ENCODE measurements at places on chromosomes 12 and 14.

DNA sequence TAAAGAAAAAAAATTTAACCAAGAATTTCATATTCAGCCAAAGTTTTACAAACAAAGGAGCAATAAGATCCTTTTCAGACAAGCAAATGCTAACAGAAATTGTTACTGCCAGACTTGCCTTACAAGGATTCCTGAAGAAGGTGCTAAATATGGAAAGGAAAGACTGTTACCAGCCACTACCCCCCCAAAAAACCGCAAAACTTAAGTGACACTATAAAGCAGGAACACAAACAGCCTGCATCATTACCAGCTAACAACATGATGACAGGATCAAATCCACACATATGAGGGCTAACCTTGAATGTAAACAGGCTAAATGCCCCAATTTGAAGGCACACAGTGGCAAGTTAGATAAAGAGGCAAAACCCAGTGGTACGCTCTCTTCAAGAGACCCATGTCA, 55.7 kb downstream of the APOBEC1 start:
- DNase-seq, result peak; percentile 33

GRCh38 chr12:64240781-64241180, 18.7 kb upstream of the KICS2 start:
- DNase-seq, result no peak

GRCh38 chr14:77543240-77543551, 44.6 kb upstream of the ISM2 start:
- no peak for DNase-seq

GRCh38 chr12:24088751-24089509, 139.5 kb upstream of the SOX5 start:
- no peak for DNase-seq

- peak; percentile 70 for DNase-seq
These were observed 17.7 kb upstream of the PGF start for GRCh38 chr14:74973003-74973653.

- DNase-seq, result no peak
These were observed 27.6 kb upstream of the PHC1 start for GRCh38 chr12:8886502-8887284.
